ENCODE measurements at places on chromosomes 16 and 17. TPM values are rescaled to one million over a fixed set of nuclear protein-coding genes. Genes with fewer than 3 reads are reported as not detected.
A peak's percentile ranks its signal among the peaks of the same experiment; 100 is the strongest.

- no peak for DNase-seq
Observed at GRCh38 chr17:4541328-4542002, 13.7 kb downstream of the MYBBP1A start.

PYDC1 gene
- not detected for total RNA-seq

PDIA2 gene
- 2.2 TPM for total RNA-seq

TCAP gene
- 0.64 TPM for total RNA-seq

DNA sequence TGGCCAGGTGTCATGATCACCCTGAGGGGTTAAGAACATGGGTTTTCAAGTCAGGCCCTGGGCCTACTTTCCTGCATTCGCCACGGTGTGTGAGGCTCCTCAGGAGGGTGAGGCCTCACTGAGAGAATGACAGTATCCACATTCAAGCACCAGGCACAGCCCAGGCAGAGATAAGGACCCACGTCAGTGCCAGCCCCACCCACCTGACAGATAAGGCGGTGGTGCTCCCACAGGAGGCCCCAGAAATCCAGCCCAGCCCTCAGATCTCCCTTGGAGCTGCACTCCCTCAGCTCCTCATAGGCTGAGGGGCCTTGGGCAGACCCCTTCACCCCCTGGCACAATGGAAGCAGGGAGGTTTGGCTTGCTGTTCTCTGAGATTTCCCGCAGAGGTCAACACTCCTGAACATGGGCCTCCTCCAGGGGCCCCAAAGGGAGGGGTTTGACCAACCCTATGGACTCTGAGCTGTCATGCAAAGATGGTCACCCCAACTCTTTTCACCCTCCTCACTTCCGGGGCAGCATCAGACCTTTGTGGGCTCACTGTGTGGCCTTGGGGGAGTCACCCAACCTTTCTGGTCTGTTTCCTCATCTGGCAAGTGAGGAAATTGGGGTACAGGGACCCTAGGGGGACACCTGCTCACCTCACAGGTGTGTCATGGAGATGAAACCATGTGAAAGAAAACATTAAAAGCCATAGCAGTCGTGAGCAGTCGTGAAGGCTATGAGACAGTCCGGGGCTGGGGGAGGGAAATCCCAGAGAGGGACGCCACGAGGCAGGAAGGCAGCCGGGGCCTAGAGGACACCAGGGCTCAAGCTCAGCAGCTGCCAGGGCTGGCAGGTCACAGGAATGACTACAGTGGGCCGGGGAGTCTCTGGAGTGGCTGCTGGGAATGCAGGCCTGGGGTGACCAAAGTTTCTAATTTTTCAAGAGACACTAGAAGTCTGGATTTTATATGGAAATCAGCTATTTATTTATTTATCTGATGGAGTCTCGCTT, 15.4 kb downstream of the PLLP start:
- no peak for DNase-seq

- DNase-seq: peak; percentile 33
Observed at GRCh38 chr17:34730816-34731215, 151.4 kb downstream of the TMEM132E start.

DNA sequence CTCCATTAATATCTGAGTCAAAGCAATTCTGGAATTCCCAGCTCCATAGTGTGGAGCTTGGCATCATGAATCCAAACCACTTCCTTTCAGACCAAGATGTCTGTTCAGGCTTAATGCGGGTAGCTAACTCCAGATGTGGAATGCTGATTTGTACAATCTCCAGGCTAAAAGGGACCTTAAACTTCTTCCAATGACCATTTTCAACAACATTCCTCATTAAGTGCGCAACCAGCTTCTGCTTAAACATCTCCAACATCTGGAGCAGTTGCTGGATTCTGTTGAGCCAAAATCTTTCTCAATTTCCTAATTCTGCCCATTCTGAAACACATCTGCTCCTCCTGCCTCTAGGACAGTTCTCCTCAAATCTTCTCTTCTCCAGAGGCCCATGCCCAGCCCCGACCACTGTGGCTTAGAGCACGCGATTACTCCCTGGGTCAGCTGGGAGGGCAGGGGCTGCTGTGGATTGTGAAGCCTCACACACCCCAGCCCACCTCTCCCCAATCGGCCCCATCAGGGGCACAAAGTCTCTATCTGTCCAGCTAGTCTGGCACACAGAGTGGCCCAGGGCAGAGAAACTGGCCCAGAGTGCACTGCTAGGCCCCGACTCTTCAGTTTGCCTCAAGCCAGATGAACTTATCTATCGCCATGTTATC, 36.2 kb downstream of the ASPA start:
- peak; percentile 60 for DNase-seq

DNA sequence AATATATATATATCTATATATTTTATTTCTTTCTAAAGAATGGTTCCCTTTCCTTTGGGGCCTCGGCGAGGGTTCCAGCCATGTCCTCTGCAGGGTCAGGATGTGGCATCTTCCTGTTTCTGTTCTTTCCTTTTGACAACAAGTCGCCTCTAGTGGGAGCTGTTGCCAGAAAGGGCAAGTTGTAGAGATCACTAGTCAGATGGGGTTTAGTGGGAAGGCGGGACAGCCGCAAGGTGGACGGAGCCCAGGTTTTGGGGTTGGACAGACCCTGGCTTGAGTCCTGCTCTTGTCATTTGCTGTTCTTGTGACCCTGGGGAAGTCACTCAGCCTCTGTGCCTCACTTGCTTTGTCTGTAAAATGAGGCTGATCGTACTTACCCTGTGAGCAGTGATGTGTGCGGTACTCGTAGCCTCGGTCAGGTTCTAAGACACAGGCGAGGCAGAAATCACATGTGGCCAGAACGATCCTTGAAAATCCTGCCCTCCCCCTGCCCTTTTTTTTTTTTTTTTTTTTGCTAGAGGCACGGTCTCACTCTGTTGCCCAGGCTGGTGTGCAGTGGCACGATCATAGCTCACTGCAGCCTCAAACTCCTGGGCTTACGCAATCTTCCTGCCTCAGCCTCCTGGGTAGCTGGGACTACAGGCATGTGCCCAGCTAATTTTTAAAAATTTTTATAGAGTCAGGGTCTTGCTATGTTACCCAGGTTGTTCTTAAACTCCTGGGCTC, 80.1 kb downstream of the ABCC6 start:
- no peak for DNase-seq

DNA sequence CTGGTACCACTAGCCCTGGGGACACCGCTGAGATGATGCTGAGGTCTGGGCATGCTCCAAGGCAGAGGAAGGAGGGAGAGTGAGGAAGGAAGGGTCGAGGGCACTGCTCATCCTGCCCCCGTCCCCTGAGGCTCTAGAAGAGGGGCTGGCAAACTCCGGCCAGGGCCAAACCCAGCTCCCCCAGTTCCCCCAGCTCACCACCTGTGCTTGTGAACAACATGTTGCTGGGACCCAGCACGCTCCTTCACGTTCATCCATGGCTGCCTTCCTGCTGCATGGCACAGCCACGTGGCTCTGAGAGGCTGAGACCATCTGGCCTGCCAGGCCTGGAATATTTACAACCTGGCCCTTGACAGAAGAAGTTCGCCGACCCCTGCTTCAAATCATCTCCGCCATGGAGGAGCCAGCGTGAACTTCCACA, 81.2 kb downstream of the RBFOX3 start:
- DNase-seq: no peak

DNA sequence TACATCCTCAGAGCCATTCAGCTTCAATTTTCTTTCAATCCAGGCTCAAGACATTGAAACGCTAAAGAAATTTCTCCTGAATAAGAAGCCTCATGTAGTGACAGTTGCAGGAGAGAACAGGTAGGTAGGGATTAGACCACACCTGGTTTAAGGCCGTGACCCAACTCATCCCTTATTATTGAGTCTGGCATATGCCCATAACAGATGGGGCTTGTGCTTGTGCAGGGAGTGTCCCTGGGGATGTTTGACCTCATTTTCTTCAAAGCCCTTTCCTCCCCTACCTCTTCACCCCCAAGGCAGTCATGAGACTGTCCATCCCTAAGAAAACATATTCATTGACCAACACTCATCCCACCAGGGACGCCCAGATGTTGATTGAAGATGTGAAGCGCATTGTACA, 24.3 kb downstream of the SUPT6H start:
- DNase-seq: no peak

ITGB3 gene
- 17.9 TPM for total RNA-seq

- DNase-seq: no peak
Observed at GRCh38 chr17:45672301-45672700, 111.8 kb upstream of the CRHR1 start.

- no peak for DNase-seq
Observed at GRCh38 chr16:55532227-55532626, 23.4 kb downstream of the LPCAT2 start.

- DNase-seq: no peak
Observed at GRCh38 chr16:8614435-8615029, 7.0 kb upstream of the METTL22 start.

DNA sequence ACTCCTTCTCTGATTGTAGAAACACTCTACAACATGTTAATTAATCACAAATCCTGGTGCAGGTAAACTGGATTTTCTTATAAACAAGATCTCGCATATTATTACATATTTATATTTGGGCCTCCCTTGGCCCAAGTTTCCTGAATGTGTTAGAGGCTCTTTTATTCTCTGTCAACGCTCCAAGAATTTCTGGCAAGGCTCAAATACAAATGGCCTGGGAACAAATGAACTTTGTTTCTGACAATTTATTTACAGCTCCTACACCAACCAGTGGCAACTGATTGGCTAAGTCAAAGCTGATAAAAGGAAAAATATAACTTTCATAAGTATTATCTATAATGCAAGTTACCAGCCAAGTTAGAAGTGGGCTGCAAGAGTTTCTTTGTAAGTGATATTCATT, 64.9 kb upstream of the CORO6 start:
- DNase-seq: no peak

SNTB2 gene
- total RNA-seq: 49.2 TPM

DNA sequence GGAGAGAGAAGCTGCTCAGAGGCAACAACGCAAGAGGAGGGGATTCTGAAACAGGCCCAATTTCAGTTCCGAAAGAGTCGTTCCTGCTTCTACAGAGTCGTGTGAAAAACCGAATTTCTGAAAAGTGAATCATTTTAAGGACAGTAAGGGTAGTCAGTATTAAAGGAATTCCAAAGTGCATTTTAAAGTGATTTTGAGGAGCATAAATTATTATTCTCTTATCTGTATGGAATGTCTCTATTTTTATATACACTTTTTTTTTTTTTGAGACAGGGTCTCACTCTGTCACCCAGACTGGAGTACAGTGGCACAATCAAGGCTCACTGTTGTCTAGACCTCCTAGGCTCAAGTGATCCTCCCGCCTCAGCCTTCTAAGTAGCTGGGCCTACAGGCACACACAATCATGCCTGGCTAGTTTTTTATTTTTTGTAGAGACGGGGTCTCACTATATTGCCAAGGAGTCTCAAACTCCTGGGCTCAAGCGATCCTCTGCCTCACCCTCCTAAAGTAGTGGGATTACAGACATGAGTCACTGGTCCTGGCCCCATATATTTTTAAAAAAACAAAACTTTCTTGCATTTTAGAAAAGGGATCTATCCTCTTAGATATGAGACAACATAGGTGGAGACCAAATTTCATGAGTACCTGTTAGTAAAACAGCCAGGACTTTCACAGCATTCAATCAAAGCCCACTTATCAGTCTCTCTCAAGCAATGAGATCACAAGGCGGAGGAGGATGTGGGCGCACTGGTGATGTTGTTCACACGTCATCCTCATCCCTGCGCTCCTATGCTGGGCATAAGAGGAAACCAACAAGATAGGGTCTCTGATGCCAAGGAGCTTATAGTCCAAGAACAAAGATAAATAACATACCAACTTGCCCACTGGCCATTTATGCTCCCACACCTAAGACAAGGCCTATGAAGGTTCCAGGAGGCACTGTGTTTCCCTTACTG, 53.2 kb downstream of the SMG6 start:
- DNase-seq: no peak

DNA sequence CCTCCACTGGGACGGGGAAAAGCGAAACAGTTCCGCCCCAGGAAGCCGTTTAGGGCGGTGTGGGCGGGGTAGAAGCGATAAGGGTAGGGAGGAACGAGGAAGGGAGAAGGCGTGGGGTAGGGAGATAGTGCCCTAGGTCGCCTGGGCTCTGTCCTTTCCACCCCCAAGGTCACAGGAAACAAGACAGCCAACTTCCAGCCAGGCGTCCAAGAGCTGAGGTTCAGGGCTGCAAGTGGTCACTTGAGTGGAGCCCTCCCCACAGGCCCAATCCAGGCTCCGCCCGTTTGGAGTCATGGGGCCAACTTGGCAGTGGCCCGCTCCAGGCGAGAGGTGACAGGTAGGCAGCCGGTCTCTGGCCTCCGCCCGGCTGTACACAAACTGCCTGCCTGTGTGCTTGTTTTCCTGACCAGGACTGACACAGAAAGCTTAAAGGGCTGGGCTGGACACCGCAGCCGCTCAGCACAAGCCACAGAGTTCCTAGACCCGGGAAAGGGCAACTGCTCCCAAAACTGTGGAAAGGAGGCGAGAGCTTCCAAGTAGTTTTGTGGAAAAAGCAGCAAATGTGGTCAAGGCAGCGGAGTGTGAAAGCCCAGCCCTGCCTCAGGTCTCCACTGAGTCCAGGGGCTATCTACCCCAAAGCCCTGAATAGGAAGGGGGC, at the start of gene RILP:
Gene RILP (minus strand): TSS at position 23 of the 658 bp plus-strand sequence. CDS start 62 bp downstream, outside the sequence.
- no peak for DNase-seq

- no peak for DNase-seq
Observed at GRCh38 chr17:35936063-35936462, 5.5 kb upstream of the RDM1 start.

DNA sequence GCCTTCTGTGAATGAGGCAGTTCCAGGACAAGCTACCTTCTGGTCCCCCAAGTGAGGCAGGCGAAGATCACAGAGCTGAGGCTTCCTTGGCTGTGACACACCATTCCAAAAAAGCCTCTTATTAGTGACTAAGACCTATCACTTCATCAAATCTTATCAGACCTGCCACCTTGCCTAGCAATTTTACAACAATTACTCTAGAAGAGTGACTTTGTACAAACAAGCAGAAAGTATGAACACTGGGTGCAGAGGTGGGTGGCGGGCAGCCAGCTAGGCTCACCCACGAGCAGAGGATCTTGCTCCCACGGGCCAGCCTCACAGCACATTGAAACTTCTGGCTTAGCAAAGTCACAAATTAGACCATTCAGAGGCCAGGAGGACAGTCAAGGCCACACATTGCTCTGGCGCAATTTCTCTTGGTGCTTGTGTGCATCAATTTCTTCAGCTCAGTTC, 2.2 kb upstream of the ICAM2 start:
- no peak for DNase-seq

Measured in mesenteric fat pad (tissue), 1 donor.